ENCODE measurements at places on chromosomes 11 and 22. TPM values are rescaled to one million over a fixed set of nuclear protein-coding genes. Genes with fewer than 3 reads are reported as not detected.

DNA sequence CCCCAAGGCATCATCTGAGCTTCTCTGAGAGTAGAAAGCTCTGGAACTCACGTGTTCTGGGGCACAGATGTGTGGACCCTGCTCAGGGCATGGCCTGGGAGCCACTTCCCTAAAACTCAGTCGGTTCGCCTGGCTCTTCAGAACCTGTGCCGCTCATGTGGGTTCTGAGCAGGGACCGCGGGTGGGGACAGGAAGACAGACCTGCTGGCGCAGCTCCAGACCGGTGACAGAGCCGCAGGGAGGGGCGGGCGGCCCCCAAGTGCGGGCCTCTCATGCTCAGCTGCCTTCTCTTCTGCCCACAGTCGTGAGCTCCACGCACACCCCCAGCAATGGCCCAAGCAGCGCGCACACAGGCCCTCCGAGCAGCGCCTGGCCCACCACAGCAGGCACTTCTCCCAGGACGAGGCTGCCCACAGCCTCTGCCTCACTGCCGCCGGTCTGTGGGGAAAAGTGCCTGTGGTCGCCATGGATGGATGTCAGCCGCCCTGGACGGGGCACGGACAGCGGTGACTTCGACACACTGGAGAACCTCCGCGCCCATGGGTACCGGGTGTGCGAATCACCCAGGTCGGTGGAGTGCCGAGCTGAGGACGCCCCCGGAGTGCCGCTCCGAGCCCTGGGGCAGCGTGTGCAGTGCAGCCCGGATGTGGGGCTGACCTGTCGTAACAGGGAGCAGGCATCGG lies 24.2 kb downstream of the MUC5AC start:
- H3K4me1 ChIP-seq = no peaks in the 10 kb centered on the region
- H3K36me3 ChIP-seq = no peaks in the 10 kb centered on the region
- no peak for DNase-seq
- H3K4me3 ChIP-seq = no peak overlapping the region

DNA sequence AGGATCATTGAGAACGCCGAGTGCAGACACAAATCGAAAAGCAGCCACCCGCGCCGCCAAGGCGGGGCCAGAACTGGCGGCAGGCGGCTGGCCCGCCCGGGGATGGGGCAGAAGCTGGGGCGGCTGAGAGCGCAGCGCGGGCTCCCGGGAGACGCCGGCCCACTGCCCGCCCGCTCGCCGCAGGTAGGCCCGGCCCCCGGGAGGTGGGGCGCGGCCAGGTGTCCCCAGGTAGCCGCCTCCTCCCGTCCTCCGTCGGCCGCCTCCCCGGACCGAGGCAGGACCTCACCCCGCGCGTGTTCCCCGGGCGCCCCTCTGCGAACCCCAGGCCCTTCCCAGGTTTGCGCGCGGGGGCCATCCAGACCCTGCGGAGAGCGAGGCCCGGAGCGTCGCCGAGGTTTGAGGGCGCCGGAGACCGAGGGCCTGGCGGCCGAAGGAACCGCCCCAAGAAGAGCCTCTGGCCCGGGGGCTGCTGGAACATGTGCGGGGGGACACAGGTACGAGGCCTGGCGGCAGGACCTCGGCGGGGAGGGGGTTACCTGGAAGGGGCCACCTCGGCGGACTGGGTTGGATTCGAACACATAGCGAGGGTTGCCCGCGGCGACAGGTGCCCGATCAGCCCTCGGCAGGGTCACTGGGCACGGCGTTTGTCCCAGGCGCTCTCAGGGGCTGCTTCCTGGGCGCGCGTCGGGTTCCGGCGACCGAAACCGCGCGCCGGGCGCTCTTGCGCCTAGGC lies at the start of gene PRRG4:
Gene PRRG4, plus strand, starts transcription at position 248 of the 733 bp plus-strand sequence. CDS start 603 bp downstream, outside the sequence.
- H3K4me1 ChIP-seq = peaks cover 7% of the 10 kb centered on the region
- H3K27me3 ChIP-seq = no peaks in the 10 kb centered on the region
- H3K36me3 ChIP-seq = no peaks in the 10 kb centered on the region
- DNase-seq = peak; percentile 93

DNA sequence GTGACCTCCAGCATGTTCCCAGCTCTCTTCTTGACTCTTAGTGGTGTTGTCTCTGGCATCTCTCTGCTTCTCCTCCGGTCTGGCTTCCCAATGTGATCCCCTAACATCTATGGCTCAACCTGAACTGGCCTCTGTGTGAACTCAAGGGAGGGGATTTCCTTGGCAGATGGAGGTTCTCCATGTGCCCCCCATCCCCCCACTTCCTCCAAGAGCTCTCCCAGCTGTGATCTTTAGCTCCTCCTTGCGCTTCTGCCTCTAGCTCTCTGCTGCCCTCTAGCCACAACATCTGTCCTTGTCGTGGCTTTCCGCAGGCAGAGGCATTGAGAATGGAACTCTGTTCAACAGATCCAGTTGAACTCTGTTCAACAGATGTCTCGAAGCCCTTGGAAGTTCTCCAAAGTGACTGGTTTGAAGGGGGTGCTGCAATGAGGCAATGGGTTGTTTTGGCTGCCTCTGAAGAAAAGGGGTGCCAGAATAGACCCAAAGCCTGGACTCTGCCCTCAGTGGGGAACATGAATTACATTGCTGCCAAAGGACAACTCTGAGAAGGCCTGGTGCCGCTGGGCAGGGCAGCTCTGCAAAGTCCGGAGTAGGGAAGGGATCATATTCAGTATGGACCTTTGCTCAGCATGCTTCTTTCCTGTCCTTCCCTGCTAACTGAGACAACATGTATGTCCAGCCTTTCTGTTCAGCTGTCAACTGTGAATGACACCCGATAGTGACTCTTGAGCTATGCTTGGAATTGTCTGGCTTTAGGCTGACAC lies 61.9 kb downstream of the ADM start:
- peak overlapping the region; percentile 12 for H3K27ac ChIP-seq
- H3K4me3 ChIP-seq = no peak overlapping the region
- H3K4me1 ChIP-seq = peaks cover 4% of the 10 kb centered on the region

DNA sequence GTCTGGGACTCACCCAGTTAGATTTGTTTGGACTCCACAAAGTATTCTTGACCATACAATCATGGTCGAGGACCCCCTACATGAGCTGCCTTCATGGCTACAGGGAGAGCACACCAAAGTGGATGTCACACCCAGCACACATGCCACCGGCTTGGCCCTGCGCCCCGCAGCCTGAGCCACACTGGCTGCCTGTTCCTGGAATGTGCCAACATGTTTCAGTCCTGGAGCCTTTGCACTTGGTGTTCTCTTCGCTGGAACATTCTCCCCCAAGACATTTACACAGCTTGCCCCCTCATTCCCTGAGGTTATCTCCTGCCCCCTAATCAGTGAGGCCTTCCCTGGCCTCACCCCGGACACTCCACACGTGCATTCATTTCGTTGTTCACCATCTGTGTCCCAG lies 46.0 kb downstream of the PPARA start:
- no peaks in the 10 kb centered on the region for H3K27me3 ChIP-seq
- DNase-seq = no peak
- no peak overlapping the region for H3K27ac ChIP-seq
- H3K4me3 ChIP-seq = no peak overlapping the region
- peaks cover 22% of the 10 kb centered on the region for H3K36me3 ChIP-seq
- H3K4me1 ChIP-seq = no peaks in the 10 kb centered on the region

DNA sequence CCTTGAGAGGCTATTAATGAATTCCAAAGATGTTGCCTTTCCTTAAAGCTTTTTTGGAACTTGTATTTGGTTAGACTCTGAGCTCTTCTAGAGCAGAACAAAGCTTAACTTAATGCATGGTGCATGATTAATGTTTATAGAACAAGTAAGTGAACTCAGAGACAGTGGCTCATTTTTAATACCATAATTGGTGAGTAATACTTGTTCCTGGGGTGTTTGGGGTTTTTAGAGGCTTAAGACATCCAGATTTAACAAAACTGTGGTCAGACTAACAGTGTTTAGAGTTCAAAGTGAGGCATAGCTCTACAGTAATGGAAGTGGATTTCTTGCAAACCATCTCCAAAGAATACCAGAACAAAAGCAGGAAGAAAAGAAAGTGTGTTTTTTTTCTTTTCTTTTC lies 73.7 kb upstream of the CTSC start:
- no peak for DNase-seq
- H3K4me3 ChIP-seq = no peak overlapping the region
- no peaks in the 10 kb centered on the region for H3K27me3 ChIP-seq
- H3K4me1 ChIP-seq = peaks cover 12% of the 10 kb centered on the region
- no peak overlapping the region for H3K27ac ChIP-seq

DNA sequence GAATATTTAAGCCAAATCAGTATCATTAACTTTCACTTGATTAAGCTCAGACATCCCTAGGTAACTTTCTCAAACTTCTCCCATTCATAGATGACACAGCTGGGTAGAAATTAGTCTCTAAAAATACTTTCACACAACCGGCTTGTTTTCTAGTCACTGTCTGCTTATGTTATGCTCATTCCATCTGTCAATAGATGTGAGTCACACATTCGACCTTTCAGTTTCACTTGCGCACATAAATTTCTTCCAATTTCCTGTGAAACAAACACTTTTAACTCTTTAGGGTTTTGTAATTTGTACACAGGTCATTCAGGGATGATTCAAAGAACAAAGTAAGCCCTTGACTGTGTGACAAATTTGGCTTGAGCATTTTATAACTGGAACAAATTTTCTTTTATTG lies 723.0 kb downstream of the KCNA4 start:
- H3K36me3 ChIP-seq = no peaks in the 10 kb centered on the region
- no peaks in the 10 kb centered on the region for H3K27me3 ChIP-seq
- no peak for DNase-seq
- H3K27ac ChIP-seq = no peak overlapping the region

DNA sequence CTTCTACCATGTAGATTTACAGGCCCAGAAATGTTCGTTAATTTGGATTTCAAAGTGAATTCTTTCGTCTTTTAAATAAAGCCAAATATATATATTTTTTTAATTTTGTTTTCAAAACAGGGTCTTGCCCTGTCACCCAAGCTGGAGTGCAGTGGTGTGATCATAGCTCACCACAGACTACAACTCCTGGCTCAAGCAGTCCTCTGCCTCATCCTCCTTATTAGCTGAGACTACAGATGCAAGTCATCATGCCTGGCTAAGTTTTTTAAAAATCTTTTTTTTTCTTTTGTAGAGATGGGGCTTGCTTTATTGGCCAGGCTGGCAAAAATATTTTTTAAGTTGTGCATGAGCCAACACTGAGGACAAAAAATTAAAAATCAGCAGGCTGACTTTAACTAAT lies 5.0 kb upstream of the LMO2 start:
- no peaks in the 10 kb centered on the region for H3K36me3 ChIP-seq
- H3K4me3 ChIP-seq = no peak overlapping the region
- H3K27ac ChIP-seq = no peak overlapping the region
- H3K4me1 ChIP-seq = peaks cover 26% of the 10 kb centered on the region
- no peak for DNase-seq

Gene BTG4
- total RNA-seq = not detected

Gene MS4A1
- 1.3 TPM for total RNA-seq

Gene CCS
- total RNA-seq = 31.9 TPM
